ENCODE measurements at places on chromosomes 3 and 15.

DNA sequence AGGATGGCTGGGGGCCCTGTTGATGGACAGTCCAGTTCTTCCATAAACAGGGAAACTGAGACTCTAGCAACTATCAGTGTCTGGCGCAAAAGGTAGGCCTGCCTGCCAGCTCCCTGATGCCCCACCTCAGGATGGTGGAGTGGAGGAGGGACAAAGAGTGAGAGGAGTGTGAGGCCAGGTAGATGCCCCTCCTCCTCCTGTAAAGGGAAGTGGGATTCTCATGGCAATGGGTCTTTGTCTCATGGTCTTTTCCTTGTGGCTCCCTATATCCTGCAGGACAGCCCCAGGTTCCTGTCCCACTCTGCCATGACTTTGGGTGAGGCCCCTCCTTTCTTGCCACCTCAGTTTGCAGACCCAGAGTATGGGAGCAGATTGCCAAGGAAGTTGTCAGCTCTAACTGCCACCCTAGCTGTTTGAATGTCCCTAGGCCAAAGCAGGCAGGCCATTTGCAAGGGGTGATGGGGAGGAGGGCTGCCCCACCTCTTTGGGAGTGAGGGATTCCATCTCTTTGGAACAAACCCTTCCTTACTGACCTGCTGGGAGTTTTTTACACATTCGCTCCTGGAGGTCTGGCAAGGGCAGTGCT, 2.8 kb upstream of the DNAH1 start:
- no peak for DNase-seq

GRCh38 chr15:76060118-76060989, 569 bp downstream of the TMEM266 start:
- no peak for DNase-seq

DNA sequence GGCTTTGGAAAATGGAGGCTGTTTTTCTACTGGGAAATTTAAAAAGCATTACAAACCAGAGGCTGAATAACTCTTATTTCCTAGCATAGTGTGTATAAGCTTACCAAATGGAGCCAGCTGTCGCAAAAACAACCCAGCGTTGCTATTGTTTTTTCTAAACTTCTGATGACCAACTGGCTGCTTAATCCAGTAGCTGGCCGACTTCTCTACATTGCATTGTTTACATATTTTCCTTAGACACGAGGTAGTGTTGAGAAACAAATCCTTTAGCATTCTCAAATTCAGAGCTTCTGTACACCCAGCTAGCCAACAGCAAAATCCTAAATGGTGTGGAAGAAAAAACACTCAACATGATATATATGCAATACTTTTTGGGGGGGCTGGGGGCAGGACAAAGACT, 161.0 kb upstream of the ADAMTS9 start:
- no peak for DNase-seq

DNA sequence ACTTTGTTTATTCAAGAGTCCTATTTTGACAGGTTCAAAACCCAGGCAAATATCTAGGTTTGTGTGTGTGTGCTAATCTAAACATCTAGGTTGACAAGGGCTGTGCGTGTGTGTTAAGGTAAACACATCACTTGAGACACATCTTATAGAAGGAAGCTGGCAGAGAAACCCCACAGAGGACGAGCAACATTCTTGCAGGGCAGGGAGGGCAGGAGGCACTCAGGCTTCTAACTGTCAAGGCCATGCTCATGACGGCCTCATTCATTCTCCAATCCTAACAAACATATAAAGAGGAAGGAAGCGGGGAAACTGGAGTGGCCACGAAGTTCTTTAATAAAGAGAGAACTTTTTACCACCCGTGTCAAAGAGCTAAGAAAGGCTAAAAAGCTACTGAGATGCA, 43.4 kb downstream of the SLCO2A1 start:
- DNase-seq = no peak

DNA sequence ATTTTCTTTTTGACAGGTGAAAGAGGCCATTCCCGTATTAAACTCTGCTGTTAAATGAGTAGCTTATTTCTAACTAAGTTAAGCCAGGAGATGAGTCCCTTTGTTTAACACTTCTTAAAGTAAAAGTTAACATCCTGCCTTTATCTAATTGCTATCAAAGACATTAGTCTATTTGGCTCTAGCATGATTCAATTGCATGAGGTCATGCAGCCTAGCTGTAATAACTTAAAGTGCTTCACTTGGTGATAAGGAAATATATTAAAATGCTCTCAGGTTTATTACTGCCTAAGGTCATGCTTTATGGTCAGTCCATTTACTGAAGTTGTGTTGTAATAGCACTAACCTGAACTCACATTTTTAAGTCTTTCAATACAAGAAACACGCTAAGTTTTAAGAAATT, 82.3 kb upstream of the MLF1 start:
- no peak for DNase-seq
